ENCODE measurements at places on chromosomes 4 and X. TPM values are rescaled to one million over a fixed set of nuclear protein-coding genes. Genes with fewer than 3 reads are reported as not detected.

GRCh38 chrX:17098516-17099247 lies 152.2 kb downstream of the REPS2 start:
- no peak for DNase-seq

- DNase-seq, result no peak
These were observed 487.2 kb downstream of the CCSER1 start for GRCh38 chr4:90614371-90614770.

- no peak for DNase-seq
These were observed 787.4 kb upstream of the GALNTL6 start for GRCh38 chr4:171025776-171026175.

DNA sequence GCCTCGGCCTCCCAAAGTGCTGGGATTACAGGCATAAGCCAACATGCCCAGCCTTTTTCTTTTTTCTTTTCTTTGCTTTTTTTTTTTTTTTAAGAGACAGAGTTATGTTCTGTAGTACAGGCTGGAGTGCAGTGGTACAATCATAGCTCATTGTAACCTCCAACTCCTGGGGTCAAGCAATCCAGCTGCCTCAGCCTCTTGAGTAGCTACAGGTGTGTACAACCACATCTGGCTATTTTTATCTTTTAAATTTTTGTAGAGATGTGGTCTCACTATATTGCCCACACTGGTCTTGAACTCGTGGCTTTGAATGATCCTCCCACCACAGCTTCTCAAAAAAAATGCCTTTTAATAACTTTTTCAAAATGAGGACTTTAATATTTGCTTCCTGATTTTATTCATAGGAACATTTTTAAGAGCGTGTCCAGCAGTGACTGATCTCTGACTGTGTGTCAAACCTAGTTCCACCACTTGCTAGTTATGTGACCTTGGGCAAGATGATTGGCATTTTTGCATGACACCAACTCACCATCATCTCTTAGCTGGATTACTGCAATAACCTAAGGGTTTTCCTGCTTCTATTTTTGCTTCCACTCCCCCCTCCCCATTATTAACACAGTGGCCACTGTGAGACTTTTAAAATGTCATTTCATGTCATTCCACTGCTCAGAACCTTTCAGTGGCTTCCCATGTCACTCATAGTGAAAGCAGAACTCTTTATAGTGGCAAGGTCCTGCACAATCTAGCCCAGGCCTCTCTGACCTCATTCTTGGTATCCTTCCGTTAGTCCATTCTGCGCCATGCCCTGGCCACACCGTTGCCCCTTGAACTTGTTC lies 4.5 kb upstream of the TNIP3 start:
- DNase-seq, result no peak

The SSX2 gene
- total RNA-seq, result not detected
